ENCODE measurements at places on chromosomes 16 and 17.

DNA sequence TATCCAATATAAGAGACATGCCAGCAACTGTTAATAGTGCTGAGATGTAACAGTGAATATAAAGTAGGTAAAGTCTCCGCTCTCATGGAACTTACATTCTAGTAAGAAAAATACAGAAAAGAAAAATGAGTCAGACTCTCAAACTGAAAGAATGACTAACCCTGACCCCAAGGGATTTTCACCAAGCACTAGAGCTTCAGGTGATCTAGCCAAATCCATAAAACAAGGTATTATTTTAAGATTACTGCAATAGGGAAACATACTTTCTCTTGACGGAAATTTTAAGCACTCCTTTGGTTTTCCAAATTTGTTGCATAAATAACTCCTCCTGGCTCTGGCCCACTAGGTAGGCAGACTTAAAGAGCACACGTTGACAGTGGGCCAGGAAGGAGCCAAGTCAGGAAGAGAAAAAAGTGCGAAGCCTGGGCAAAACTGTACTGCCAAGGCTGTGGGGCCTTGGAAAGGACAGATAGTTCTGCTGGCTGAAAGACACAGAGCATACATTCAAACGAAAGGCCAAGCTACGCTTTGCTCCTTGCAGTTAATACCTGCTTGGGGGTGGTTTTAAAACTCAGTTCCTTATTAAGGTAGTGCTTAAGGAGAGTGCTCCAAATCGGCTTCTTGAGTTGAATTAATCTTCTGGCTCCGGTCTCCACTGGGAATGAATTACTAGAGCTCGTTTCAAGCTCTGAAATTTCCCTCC, 1.4 kb downstream of the GOT2 start:
- DNase-seq, result no peak

DNA sequence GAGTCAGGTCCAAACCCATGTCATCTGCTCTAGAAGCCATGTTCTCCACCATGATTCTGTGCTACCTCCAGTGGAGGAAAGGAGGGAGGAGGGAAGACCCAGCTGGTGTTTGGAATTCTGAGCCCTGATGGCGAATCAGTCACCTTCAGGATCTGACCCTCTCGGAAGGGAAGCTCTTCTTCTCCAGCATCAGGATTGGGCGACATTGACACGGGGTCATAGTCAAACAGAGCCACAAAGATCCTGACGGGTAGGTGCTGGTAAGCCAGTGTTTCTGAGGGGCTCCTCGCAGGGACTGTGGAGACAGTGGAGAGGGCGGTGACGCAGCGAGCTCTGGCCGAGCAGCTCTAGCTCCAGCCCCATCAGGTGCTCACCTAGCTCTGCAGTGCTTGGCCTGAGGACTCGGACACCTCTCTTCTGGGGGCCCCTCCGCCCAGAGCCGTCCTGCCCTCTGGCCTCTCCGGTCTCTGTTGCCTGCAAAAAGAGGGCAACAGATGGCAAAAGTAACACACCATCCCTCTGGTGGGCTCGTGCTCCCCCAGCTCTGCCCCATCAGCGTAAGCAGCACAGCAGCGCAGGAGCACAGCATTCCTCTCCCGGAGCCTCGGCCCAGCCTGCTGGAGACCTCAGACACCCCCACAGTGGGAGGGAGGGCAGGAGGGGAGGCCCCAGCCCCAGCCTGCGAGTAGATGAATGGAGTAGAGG, 21.0 kb downstream of the TSPOAP1 start:
- DNase-seq, result no peak

DNA sequence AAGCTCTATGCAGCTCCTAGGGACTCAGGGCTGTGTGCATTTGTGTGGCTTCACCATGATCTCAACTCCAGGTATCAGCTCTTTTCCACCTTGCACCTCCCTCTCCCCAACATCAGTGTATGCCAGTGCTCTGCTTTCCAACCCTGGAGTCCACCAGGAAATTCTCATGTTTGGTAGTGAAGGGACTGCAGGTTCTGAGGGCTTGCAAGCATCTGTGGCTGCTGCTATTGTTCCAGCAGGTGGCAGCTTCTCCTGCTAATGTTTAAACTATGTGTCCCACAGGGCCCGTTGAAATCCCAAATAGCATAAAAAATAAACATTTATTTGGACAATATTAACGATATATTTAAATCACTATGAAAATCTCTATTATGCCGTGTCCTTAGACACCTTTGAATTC, 82.0 kb downstream of the RGS9 start:
- DNase-seq, result no peak

DNA sequence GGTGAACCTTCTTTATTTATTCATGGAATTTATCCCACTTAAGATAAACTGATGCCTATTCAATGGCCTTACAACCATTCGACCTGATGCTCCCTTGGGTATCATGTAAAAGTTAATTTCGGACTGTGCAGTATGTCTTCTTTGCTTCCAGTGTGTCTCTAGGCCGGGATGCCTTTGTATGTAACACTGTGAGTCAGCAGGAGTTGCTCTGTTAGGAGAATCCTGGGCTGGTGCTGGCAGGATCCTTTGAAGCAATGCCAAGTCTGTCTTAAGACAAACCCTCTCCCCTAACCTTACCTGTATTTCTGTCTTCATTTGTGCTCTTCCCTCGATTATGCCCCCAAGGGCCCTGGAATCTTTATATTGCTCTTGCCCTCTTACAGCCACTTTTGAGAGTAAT, 37.9 kb upstream of the ABCA8 start:
- DNase-seq, result no peak

DNA sequence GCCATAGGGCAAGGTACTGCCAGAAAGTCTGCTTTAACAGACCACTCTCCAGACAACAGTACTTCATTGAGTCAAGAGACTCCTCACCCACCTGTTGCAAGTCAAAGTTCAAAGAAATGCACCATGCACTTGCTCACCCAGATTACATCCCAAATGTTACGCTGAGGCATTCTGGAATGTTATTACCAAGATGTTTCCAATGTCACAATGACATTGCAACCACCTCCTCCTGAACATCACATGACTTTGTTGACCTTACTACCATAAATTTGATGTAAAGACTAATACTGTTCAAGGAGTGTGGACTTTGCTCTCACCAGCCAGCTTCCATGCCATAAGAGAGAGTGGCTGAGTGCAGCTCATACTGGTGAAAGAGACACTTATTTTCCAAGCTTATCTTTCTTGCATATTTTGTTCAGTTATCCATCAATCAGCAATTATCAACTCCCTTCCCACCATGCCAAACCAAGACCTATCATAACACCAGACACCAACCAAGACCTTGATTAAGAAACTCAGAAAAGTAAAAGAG, 58.5 kb upstream of the BCAR1 start:
- DNase-seq, result no peak
